Naive B cell (primary cell): ENCODE measurements at places on chromosomes 3 and 15. TPM values are rescaled to one million over a fixed set of nuclear protein-coding genes. Genes with fewer than 3 reads are reported as not detected.
A peak's percentile ranks its signal among the peaks of the same experiment; 100 is the strongest.

GRCh38 chr3:161851941-161852566 is 355.4 kb downstream of the OTOL1 start:
- no peaks in the 10 kb centered on the region for H3K36me3 ChIP-seq
- no peak for DNase-seq
- no peak overlapping the region for H3K4me3 ChIP-seq
- H3K4me1 ChIP-seq: no peaks in the 10 kb centered on the region

DNA sequence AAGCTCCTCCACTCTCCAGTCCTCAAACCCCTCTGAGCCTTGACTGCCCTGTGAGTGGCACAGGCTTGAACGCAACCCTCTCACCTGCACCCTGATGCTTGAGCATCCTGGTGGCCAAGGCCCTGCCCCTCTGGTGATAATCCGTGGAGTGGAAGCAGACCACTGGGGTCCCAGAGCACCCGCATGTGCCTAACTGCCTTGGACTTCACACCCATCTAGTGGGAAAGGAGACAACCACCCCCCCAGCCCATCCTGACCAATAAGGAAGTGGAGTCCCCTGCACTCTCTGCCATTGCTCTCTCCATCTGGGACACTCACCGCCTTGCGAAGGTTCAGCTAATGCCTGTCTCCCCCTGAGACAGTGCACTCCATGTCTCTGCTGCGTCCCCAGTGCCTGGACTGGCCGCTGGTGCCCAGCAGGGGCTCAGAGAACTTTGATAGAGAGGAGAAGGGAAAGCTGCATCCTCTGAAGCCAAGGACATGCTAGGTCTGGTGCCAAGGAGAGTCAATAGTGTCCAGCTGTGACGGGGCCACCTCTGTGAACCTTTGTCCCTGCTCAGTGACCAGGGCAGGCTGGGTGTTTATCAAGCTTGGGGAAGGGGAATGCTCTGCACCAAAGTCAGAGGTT is 3.4 kb downstream of the KLF15 start:
- H3K27me3 ChIP-seq: peaks cover 17% of the 10 kb centered on the region
- peaks cover 20% of the 10 kb centered on the region for H3K4me1 ChIP-seq
- H3K27ac ChIP-seq: no peak overlapping the region
- no peaks in the 10 kb centered on the region for H3K36me3 ChIP-seq
- DNase-seq: no peak

STRIT1 gene
- polyA plus RNA-seq: not detected

DNA sequence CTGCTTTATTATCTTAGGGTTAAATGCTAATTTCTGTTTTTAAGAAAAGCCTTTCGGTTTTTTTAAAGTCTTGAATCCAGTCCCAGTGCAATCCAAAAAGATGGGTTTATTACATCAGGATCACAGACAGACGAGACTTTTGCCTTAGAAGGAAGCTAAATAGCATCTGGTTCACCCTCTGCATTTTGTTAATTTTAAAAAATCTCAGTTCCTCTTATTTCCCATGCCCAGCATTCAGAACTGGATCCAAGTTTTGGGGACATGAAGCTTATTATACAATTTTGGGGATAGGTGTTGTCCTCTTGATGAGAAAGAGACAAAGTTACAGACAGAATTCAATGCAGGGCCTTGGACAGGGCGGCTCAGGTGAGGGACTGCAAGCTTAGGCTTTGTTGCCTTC is 181.5 kb upstream of the LYSMD4 start:
- peaks cover 30% of the 10 kb centered on the region for H3K27me3 ChIP-seq
- peaks cover 7% of the 10 kb centered on the region for H3K4me1 ChIP-seq
- no peaks in the 10 kb centered on the region for H3K36me3 ChIP-seq
- H3K4me3 ChIP-seq: no peak overlapping the region
- DNase-seq: no peak
- H3K27ac ChIP-seq: no peak overlapping the region

KBTBD12 gene
- polyA plus RNA-seq: not detected

AADACL2 gene
- not detected for polyA plus RNA-seq

GOLGA6B gene
- not detected for polyA plus RNA-seq

ATP13A5 gene
- not detected for polyA plus RNA-seq

DNA sequence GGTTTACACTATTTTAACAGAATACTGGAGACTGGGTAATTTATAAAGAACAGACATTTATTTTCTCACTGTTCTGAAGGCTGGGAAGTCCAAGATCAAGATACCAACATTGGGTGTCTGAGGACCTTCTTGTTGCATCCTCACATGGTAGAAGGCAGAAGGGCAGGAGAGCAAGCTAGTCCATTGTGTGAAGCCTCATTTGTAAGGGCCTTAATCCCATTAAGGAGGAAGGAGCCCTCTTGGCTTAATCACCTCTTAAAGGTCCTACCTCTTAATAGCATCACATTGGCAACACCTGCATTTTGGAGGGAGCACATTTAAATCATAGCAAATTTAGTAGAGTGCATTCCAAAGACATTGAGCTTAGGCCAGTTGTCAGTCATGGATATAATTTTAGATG is 26.2 kb downstream of the UBE2Q2 start:
- DNase-seq: no peak
- H3K36me3 ChIP-seq: peaks cover under 1% of the 10 kb centered on the region
- no peaks in the 10 kb centered on the region for H3K27me3 ChIP-seq
- H3K4me1 ChIP-seq: peaks cover 31% of the 10 kb centered on the region

- no peaks in the 10 kb centered on the region for H3K36me3 ChIP-seq
- DNase-seq: no peak
- H3K4me1 ChIP-seq: no peaks in the 10 kb centered on the region
- H3K4me3 ChIP-seq: no peak overlapping the region
Measured at GRCh38 chr15:29675791-29676301, 146.4 kb downstream of the TJP1 start.

- H3K4me3 ChIP-seq: no peak overlapping the region
- no peak overlapping the region for H3K27ac ChIP-seq
- H3K27me3 ChIP-seq: no peaks in the 10 kb centered on the region
- no peak for DNase-seq
Measured at GRCh38 chr3:23645533-23646183, 160.1 kb upstream of the UBE2E1 start.

GRM7 gene
- not detected for polyA plus RNA-seq

- no peak for DNase-seq
- no peak overlapping the region for H3K4me3 ChIP-seq
- H3K4me1 ChIP-seq: peaks cover 2% of the 10 kb centered on the region
- no peaks in the 10 kb centered on the region for H3K36me3 ChIP-seq
- H3K27ac ChIP-seq: no peak overlapping the region
Measured at GRCh38 chr3:65729973-65730372, 308.7 kb downstream of the MAGI1 start.

DNA sequence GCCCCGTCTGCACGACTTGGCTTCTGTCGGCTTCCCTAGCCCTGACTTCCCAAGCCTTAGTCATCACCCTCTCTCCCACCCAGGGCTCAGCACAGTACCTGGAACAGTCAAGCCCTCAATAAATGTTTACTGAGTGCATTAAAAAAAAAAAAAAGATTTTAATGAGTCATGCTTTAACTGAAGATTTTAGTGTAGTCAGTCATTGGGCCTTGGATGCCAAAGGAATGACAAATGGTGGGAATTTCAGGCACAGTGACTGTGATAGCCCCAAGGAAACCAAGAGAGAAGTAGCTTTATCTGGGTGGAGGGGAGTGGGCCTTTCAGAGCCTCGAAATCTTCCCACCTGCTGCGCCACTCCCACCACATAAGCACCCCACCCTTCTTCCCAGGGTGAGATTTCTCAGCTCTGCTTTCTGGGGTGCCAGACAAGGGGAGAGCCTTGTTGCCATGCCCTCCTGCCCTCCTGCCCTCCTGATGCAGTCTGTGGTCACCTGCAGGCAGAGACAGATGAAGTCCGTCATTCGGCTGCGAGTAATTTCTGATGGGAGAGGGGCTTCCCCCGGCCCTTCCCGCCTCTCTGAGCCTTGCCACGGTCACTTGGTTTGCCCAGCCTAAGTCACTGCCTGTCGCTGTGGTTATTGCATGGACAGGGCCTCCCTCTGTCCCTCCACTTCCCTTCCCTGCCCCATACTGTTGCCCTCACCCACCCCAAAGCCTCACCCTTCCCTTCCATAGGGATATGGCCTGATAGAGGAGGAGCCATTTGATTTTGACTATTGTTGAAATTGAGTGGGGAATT is 41.8 kb downstream of the SMAD3 start:
- peak overlapping the region; percentile 96 for H3K27ac ChIP-seq
- no peak overlapping the region for H3K4me3 ChIP-seq
- H3K4me1 ChIP-seq: no peaks in the 10 kb centered on the region
- H3K36me3 ChIP-seq: peaks cover 11% of the 10 kb centered on the region

- no peak overlapping the region for H3K4me3 ChIP-seq
- H3K36me3 ChIP-seq: peaks cover 2% of the 10 kb centered on the region
- H3K27ac ChIP-seq: no peak overlapping the region
- DNase-seq: no peak
- peaks cover 5% of the 10 kb centered on the region for H3K4me1 ChIP-seq
- H3K27me3 ChIP-seq: peaks cover 4% of the 10 kb centered on the region
Measured at GRCh38 chr3:102158080-102158740, 276.6 kb upstream of the ZPLD1 start.

GRCh38 chr15:32991619-32992111 is 202.8 kb downstream of the FMN1 start:
- no peaks in the 10 kb centered on the region for H3K36me3 ChIP-seq
- H3K27ac ChIP-seq: no peak overlapping the region
- H3K4me1 ChIP-seq: no peaks in the 10 kb centered on the region
- H3K4me3 ChIP-seq: no peak overlapping the region
- H3K27me3 ChIP-seq: peaks cover 12% of the 10 kb centered on the region

WHAMM gene
- polyA plus RNA-seq: 5.4 TPM

MESP1 gene
- not detected for polyA plus RNA-seq

DNA sequence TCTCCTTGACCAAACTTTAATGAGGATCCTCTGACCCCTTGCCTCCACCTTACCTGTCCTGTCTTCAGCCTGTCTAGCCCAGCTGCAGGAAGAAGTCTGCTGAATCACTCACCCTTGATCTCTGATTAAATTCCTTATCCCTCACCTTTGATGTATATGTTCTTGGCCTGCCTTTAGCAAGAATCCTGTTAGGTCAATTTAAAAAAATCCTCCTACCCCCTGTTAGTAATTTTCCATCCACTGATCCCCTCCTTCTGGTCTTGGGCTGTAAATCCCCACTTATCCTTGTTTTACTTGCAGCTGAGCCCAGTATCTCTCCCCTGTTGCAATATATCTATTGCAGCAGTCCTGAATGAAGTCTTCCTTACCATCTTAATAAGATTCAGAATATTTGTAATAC is 39.0 kb downstream of the MYH15 start:
- no peak overlapping the region for H3K27ac ChIP-seq
- H3K4me3 ChIP-seq: no peak overlapping the region
- H3K27me3 ChIP-seq: no peaks in the 10 kb centered on the region

GRCh38 chr3:184993394-184993793 is 159.5 kb downstream of the C3orf70 start:
- no peak overlapping the region for H3K4me3 ChIP-seq
- no peak for DNase-seq

MRPS11 gene
- polyA plus RNA-seq: 72.4 TPM

DNA sequence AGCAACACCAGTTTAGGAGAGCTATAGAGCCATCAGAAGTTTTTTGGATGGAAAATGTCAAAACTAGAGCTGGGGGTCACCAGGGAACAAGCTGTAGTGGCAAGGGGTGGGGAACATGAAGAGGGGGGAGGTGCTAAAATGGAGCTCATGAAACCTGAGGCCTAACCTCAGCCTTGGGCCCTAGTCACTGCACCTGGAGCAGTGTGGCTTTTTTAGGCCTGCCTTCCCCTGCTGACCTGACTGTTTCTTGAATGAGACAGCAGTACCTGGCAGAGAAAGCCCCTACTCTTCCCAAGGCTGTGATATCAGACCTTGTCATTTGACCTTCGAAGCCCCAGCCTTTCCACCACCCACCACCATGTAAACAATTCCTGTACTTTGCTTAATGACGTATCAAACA is 383.5 kb downstream of the EPHB1 start:
- DNase-seq: no peak
- no peaks in the 10 kb centered on the region for H3K36me3 ChIP-seq
- no peaks in the 10 kb centered on the region for H3K4me1 ChIP-seq
- H3K27ac ChIP-seq: no peak overlapping the region
- no peak overlapping the region for H3K4me3 ChIP-seq
- H3K27me3 ChIP-seq: peaks cover 4% of the 10 kb centered on the region

- H3K4me3 ChIP-seq: no peak overlapping the region
- H3K36me3 ChIP-seq: no peaks in the 10 kb centered on the region
- H3K27me3 ChIP-seq: no peaks in the 10 kb centered on the region
Measured at GRCh38 chr3:139638518-139638917, 39.3 kb downstream of the NMNAT3 start.

NMB gene
- 3.1 TPM for polyA plus RNA-seq

DNA sequence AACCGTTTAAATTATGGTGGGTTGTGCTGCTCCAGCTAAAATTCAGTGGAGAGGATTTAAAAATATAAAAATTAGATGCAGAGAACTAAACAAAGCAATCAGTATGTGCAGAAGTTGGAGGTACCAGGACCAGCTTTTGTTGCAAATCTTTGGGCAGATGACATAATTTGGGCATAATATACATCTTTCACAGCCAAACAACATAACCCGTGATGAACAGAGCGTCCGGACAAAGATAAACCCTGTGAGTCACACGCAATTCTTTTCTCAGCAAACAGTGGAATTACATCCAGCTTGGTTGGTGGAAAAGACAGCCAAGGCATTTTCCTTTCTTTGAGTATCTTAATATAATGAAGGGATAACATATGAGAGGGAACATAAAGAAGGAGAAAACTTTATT is 419.4 kb upstream of the ADAMTS9 start:
- H3K27me3 ChIP-seq: no peaks in the 10 kb centered on the region
- no peaks in the 10 kb centered on the region for H3K4me1 ChIP-seq
- H3K36me3 ChIP-seq: no peaks in the 10 kb centered on the region
- no peak overlapping the region for H3K4me3 ChIP-seq
- H3K27ac ChIP-seq: no peak overlapping the region
- no peak for DNase-seq

LSMEM2 gene
- polyA plus RNA-seq: 0.19 TPM

HCLS1 gene
- polyA plus RNA-seq: 457 TPM

- no peak overlapping the region for H3K27ac ChIP-seq
- H3K4me3 ChIP-seq: no peak overlapping the region
- DNase-seq: no peak
- peaks cover 29% of the 10 kb centered on the region for H3K4me1 ChIP-seq
Measured at GRCh38 chr15:68643216-68643830, 64.5 kb downstream of the CORO2B start.
